ENCODE measurements at places on chromosomes 12 and 14.

DNA sequence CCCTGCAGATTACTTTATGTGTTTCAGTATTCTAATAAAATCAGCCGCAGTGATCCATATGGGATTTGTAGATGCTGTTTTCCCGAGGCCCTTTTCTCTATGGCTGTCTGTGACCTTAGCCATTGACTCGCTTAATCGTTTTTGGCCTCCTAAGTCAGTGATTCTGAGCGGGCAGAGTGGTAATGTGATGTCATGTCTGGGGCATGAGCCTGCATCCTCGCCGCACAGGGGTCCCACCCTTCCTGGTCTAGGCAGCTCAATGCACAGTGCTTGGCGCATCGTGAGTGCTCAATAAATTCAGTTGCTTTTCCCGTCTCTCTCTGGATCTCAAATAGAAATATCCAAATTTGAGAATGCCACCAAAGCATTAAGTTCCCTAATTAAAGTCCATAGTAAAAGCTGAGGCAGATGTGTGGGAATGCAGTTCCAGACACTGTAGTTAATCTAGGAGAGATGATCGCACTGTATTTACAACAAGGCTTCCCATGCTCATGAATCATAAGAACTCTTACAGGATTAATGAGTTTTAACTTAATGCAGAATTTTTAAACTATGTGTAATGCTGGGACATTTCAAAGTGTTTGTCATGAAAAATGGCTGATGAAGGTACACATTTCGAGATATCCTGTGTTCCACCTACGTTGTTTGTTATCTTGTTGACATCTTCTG is 29.3 kb downstream of the HMGA2 start:
- DNase-seq: no peak
- H3K4me1 ChIP-seq: no peaks in the 10 kb centered on the region
- no peaks in the 10 kb centered on the region for H3K27me3 ChIP-seq
- no peaks in the 10 kb centered on the region for H3K36me3 ChIP-seq

DNA sequence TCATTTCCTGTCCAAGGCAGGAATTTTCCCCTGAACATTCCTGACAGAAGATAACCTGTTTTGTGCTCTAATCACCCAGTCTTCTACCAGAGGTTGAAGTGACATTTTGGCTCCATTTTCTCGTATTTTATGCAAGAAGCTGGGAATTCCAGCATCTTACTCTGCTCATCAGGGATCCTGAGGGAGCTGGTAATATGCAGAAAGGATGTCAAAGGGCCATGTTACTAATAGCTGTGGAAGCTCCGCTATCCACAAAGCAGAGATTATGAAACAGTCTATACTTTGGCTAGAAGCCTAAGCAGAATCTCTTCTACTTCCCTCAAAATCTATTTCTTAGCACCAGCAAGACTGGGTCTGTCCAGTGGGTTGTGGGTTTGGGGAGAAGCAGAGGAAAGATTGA is 613.0 kb downstream of the DIO2 start:
- DNase-seq: no peak
- no peaks in the 10 kb centered on the region for H3K4me1 ChIP-seq
- no peak overlapping the region for H3K27ac ChIP-seq
- no peaks in the 10 kb centered on the region for H3K36me3 ChIP-seq
- H3K4me3 ChIP-seq: no peak overlapping the region

DNA sequence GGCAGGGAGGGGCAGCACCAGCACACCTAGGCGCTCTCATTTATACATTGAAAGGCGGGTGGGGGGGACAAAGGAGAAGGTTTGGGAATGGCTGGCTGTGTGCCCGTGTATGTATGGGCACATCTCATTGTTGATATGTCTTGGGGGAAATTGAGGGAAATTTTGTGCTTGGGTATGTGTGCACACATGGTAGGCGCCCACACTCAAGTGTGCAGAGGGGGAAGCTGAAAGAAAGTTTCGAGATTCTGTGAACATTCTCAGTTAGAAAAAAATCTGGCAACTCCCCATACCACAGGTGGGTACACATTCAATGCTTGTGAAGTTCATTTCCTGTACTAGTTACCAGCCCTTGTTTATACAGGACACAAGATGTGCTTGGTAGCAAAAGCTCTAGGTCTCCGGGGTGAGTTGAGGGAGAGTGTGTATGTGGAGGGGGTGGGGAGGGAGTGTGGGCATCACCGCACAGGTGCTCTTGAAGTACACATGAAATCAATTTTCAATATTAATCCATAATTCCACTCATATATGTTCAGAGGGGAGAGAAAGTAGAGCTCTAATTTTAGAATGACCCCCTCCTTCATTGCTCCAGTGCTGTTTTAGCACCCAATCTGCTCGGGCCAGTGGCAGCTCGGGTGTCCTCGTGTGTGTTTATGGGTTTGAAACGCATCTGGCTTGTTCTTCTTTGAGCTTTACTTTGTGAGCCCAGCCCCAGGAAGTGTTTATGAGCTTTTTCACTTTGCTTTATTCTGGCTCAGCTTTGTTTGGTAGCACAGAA is 286.0 kb downstream of the ZFP36L1 start:
- H3K36me3 ChIP-seq: no peaks in the 10 kb centered on the region
- peak overlapping the region; percentile 64 for H3K27ac ChIP-seq
- H3K4me1 ChIP-seq: peaks cover 37% of the 10 kb centered on the region
- no peaks in the 10 kb centered on the region for H3K27me3 ChIP-seq
- no peak for DNase-seq
- no peak overlapping the region for H3K4me3 ChIP-seq

- H3K4me3 ChIP-seq: no peak overlapping the region
- no peak for DNase-seq
- no peaks in the 10 kb centered on the region for H3K4me1 ChIP-seq
- H3K27me3 ChIP-seq: no peaks in the 10 kb centered on the region
These were observed 14.6 kb upstream of the RBM19 start for GRCh38 chr12:113980537-113981337.

- H3K4me1 ChIP-seq: no peaks in the 10 kb centered on the region
- no peaks in the 10 kb centered on the region for H3K27me3 ChIP-seq
- no peak for DNase-seq
- no peaks in the 10 kb centered on the region for H3K36me3 ChIP-seq
These were observed 591.0 kb upstream of the ATP2B1 start for GRCh38 chr12:90299666-90300065.

- H3K4me3 ChIP-seq: no peak overlapping the region
- DNase-seq: no peak
- H3K4me1 ChIP-seq: no peaks in the 10 kb centered on the region
These were observed 12.7 kb downstream of the NUP107 start for GRCh38 chr12:68699486-68699885.

GRCh38 chr12:6424866-6425265 is 19.9 kb upstream of the CD27 start:
- DNase-seq: no peak
- no peaks in the 10 kb centered on the region for H3K36me3 ChIP-seq
- no peak overlapping the region for H3K4me3 ChIP-seq
- peaks cover 20% of the 10 kb centered on the region for H3K4me1 ChIP-seq
- no peak overlapping the region for H3K27ac ChIP-seq

DNA sequence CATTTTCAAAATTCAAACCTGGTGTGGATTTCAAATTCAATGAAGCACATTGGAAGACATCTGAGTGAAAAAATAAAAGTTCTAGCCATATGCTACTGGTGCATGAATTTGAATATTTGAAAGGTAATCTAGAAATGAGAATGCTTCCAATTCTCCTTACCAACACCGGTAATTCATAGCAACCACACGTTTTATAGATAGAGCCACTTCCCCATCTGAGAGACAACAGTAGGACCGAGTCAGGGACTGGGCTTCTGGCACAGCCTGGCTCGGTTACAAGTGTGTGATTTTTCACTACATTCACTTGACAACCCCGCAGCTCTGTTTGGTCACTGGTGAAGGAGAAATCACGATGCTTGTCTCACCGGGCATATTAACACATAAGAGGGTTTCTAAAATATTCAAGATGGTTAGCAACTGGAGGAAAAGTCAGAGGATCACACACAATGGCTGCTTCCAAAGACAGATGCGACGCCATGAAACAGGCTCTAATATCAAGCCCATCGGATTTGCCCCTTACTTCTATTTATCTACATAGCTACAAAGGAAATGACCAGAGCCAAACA is 86.5 kb upstream of the FOXN3 start:
- H3K4me3 ChIP-seq: no peak overlapping the region
- peaks cover 7% of the 10 kb centered on the region for H3K36me3 ChIP-seq
- DNase-seq: no peak
- no peaks in the 10 kb centered on the region for H3K4me1 ChIP-seq

DNA sequence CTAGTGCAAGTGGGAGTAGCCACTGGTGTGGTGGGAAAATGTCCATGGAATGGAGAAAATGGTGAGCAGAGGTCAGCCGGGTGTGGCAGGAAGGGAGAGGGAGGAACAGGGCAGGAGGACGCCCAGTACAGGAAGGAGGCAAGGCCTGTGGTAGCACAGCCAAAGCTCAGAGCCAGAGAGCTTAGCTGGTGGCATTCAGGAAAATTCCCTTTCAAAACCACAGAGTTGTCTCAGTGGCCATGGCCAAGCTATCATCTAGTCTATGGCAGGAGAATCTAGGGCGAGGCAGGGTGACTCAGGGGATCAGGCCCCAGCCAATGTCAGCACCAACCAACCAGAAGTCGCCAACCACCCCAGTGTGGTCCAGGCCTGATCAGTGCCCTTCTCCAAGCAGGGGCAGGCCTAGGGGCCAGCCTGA is 67.7 kb upstream of the DDX11 start:
- H3K4me3 ChIP-seq: no peak overlapping the region
- no peak for DNase-seq
- H3K36me3 ChIP-seq: no peaks in the 10 kb centered on the region
- H3K27me3 ChIP-seq: no peaks in the 10 kb centered on the region
- no peaks in the 10 kb centered on the region for H3K4me1 ChIP-seq

GRCh38 chr12:15200641-15201040 is 20.6 kb downstream of the RERG start:
- H3K36me3 ChIP-seq: no peaks in the 10 kb centered on the region
- DNase-seq: no peak
- no peaks in the 10 kb centered on the region for H3K27me3 ChIP-seq
- H3K4me3 ChIP-seq: no peak overlapping the region
- no peaks in the 10 kb centered on the region for H3K4me1 ChIP-seq

- H3K27me3 ChIP-seq: no peaks in the 10 kb centered on the region
- no peaks in the 10 kb centered on the region for H3K4me1 ChIP-seq
- H3K4me3 ChIP-seq: no peak overlapping the region
- H3K27ac ChIP-seq: no peak overlapping the region
- H3K36me3 ChIP-seq: peaks cover 59% of the 10 kb centered on the region
- peak; percentile 44 for DNase-seq
These were observed 8.7 kb downstream of the NGDN start for GRCh38 chr14:23478109-23478759.

DNA sequence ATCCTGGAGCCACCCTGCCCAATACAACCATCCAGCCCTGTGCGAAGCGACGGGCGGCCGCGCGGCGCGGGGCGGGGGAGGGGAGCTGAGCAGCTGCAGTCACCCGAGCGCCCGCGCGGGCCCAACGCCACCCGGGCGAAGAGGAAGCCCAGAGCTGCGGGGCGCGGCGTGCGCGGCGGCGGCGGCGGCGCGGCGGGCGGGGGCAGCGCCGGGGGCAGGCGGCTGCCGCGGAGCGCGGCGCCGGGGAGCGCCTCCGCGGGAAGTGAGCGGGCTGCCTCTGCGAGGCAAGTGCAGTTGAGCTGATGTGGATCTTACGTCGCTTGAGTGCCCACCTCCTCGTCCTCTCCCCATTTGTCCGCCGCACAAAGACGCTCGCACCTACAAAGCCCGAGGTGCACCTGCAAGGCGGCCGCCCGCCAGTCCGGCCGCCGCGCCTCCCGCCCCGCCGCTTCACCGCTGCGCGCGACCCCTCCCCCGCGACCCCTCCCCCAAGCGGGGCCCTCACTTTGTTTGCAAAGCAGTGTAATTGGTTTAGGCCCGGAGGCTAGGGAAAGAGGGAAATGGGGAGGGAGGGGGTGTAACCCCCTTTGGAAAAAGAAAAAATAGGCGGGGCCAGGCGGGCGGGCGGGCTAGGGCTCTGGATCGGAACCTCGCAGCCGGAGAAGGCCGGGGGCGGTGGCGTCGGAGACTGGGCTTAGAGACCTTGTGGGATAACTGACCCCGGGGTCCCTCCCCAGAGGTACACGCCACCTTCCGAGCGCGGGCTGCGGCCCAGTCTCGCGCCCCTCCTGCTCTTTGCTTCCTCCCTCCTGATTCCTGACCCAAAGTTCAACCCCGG is at the start of the genes FOXA1 and TTC6:
Gene FOXA1, minus strand, starts transcription at position 279 of the 838 bp plus-strand sequence. Its CDS starts 277 bp downstream, at position 2.
Gene TTC6, plus strand, starts transcription at position 659 of the 838 bp plus-strand sequence. CDS start 26,436 bp downstream, outside the sequence.
- peaks cover 71% of the 10 kb centered on the region for H3K27me3 ChIP-seq
- peak within 1 kb of the TSS; percentile 12 for H3K4me3 ChIP-seq
- H3K27ac ChIP-seq: no peak within 1 kb of the TSS
- no peaks in the 10 kb centered on the region for H3K36me3 ChIP-seq

DNA sequence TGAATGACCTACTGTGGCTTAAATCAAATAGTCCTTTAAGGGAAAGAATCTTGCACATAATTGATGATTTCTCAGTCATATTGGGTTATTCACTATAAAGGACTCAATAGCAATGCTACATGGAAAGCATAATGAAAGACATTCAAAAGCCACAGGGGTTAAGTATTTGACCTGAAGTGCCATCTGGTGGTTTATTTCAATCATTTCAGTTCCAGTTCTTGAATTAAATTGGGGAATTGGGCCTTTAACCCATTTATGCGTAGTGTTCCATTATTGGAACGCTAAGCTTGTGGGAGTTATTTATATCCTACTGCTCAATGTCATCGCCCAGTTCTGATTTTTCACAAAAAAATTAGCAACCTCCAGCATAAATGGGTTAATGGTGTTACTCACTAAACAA is 41.3 kb upstream of the C12orf71 start:
- no peaks in the 10 kb centered on the region for H3K27me3 ChIP-seq
- H3K36me3 ChIP-seq: no peaks in the 10 kb centered on the region
- H3K27ac ChIP-seq: no peak overlapping the region
- no peak overlapping the region for H3K4me3 ChIP-seq
- DNase-seq: no peak

DNA sequence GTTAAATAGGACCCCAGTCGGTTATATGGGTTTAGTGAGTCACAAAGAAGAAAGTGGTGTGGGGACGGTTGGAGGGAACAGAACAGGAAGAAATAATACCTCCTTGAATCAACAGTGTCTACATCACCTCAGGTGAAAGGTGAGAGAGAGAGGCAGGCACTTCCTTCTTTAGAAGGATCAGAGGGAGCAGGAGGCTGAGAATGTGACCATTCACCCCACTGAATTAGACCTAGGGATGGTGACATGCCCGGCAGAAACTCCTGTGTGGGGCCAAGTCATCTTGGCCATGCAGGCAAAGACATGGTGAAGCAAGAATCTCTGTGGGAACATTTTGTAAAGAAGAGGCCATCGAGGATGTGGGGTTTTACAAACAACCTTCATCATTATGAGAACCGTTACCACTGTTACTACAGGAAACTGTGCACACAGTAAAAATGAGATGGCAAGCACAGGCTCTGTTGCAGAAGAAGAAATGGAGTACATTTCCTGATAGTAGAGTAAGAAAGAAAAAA is 1196.9 kb downstream of the VRK1 start:
- H3K4me1 ChIP-seq: peaks cover 36% of the 10 kb centered on the region
- peak overlapping the region; percentile 49 for H3K27ac ChIP-seq
- H3K27me3 ChIP-seq: no peaks in the 10 kb centered on the region
- peak overlapping the region; percentile 9 for H3K4me3 ChIP-seq
- no peaks in the 10 kb centered on the region for H3K36me3 ChIP-seq

DNA sequence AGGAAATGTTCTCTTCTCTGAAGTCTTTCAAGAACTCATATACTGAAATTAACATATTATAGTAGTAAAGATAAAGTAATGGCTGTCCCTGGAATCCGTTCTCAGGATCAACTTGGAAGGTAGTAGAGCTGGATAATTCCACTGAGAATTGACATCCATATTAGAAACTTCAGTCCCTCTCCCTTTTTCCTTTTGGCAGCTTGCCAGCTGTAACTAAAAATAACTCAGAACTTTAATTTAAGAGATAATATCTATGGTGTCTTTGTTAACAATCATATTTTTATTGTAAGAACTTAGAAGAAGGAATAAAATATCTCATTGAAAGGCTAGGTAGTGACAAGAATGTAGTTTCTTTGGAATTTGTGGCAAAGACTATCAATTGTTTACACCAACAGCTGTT is 61.4 kb upstream of the PLEKHA5 start:
- H3K4me1 ChIP-seq: no peaks in the 10 kb centered on the region
- no peak overlapping the region for H3K27ac ChIP-seq
- DNase-seq: no peak
- no peaks in the 10 kb centered on the region for H3K36me3 ChIP-seq
- H3K4me3 ChIP-seq: no peak overlapping the region
- H3K27me3 ChIP-seq: no peaks in the 10 kb centered on the region

Data from effector memory CD4-positive, alpha-beta T cell (primary cell).